ENCODE measurements at places on chromosomes 6 and 20.

GRCh38 chr6:2956930-2957685 lies 14.3 kb downstream of the SERPINB6 start:
- DNase-seq, result no peak

DNA sequence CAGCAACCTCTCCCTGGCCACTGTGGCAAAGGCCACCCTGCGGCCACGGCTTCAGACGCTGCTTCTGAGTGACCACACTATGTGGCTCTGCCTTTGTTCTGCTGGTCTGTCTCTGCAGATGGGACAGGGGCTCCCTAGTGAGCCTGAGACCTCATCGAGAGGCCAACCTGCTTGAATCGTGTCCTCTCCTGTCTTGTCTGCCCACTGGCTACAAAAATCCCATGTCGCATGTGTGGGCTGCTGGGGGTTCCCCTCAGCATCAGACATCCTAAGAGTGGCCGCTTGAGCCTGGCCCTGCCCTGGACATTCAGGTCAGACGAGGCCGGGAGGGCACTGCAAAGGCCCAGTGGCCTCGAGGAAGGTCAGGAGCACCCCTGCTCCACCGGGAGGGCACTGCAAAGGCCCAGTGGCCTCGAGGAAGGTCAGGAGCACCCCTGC lies 222.9 kb downstream of the DLL1 start:
- DNase-seq, result no peak

- DNase-seq, result no peak
These were observed 20.4 kb downstream of the PROCR start for GRCh38 chr20:35192118-35192872.

DNA sequence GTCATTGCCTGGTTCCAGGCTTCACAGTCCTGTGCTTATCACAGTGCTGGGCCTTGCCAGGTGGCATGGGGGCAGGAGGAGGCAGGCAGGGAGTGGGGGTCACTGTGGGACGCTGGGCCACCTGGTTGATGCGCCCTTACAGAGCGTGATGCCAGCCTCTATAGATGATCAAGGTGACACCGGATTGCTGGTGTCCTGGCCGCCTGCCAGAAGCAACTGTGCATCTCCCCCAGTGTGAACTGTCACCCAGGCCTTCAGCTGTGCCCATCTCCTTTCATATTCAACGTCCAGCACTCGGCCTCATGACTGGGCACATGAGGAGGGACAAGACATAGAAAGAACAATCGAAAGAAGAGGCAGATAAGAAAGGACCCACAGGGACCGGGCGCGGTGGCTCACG lies 318.9 kb downstream of the TAF4 start:
- DNase-seq, result no peak

DNA sequence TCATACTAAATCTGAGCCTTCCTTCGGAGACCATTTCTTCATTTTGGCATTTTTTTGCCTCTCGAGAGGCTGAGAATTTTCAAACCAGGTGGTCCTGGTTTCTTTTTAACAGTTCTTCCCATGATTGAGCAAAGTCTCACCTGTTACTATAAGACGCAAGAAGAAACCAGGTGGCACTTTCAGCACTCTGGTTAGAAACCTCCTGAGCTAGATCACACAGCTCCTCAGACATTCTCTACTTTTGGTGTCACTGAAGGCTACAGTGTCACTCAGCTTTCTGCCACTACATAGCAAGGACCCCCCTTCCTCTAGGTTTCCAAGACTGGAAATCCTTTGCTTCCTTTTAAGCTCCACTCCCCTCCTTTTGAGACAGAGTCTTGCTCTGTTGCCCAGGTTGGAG lies 7.3 kb downstream of the IFNGR1 start:
- no peak for DNase-seq

DNA sequence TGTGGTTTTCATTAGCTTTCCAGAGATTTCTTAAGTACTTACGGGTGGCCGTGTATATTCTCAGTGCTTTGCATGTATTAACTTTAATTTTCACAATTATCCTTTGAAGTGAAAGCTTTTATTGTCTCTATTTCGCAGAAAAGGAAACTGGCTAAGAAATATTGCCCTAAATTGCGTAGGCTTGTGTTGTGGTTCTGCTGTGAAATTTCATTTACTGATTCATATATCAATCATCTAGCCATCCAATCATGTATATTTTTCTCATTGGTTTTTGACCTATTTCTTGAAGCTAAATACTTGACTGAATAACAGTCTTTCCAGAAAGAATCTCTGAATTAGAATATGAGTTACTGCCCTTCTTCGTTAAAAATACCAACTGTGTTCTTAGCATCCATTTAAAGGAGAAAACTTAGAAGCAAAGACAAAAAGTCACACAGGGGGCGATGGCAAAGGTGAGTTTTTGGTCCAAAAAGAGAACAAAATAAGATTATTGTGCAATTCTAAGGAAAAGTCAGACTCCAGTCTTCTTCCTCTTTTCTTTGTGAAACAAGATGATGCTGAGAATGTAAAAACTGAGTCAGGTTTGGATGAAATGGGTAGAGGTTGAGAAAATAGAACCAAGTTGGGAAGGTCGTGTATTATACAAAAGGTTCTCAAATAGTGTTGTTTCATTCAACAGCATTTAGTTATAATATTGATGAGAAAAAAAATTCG lies 1.4 kb downstream of the CYB5R4 start:
- DNase-seq, result no peak

GRCh38 chr20:50541606-50542041 lies 31.4 kb downstream of the PTPN1 start:
- no peak for DNase-seq

DNA sequence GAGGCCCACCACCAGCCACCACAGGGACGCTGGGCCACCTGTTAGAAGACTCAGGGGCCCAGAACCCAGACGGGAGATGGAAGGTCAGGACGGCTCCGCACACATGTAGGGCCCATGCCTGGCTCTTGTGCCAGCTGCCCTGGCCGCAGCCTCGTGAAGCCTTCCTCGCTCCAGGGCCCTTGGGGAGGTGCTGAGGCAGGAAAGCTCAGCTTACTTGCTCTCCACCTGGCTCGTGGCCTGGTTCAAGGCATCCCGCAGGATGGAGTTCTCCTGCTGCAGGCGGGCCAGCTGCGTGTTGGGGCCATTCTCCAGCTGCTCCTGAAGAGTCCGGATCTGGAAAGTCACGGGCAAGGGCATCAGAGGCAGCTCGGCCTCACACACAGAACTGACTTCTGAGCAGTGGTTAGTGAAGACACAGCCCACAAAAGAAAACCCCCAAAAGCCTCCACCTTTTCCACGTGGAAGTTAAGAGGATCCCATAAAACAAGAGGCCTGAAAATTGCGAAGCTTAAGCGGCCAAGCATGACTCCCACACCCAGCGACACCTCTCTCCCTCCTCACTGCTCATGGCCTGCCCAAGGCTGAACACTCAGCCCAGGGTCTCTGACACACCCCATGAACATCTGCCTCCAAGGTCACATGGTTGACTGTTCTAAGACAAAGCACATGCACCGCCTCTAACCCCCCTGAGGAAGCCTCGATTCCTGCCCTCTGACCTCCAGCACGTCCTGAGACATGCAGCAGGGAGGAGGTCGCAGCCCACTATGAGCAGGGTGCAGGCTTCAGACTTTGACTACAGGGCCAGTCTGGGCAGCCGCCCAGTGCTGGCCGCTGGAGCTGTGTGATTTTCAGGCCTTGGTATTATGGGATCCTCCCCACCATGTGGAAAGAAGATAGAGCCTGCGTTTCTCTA lies 46.5 kb downstream of the RRBP1 start:
- DNase-seq, result no peak

GRCh38 chr6:107830060-107830459 lies 5.9 kb upstream of the SCML4 start:
- no peak for DNase-seq

- DNase-seq, result no peak
These were observed 4.1 kb downstream of the ADAM33 start for GRCh38 chr20:3677733-3678132.

DNA sequence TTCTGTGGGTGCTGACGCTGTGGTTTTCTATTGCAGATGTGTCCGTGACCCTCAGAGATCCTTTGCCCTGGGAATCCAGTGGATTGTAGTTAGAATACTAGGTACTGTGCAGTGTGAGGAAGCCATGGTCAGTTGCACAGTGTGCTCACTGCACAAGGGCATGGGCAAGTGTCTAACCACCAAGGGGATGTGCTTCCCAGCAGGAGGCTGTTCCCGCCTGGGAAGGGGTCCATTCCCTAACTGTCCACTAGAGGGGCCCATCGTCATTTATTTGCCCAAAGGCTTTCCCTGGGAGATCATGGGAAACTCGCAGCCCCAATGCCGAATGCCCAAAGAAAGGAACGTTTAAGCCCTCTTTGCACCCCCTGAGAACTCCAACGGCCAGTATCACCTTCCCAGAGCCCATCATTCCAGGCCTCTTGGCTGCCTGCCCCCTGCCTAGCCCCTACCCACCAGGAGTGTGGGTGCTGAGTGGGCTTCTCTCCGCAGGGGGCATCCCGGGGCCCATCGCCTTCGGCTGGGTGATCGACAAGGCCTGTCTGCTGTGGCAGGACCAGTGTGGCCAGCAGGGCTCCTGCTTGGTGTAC lies 26.2 kb downstream of the SLCO4A1 start:
- no peak for DNase-seq

GRCh38 chr20:63658749-63659187 lies 656 bp downstream of the RTEL1 start:
- peak; percentile 29 for DNase-seq

GRCh38 chr6:6748001-6748400 lies 159.5 kb downstream of the LY86 start:
- DNase-seq, result no peak

DNA sequence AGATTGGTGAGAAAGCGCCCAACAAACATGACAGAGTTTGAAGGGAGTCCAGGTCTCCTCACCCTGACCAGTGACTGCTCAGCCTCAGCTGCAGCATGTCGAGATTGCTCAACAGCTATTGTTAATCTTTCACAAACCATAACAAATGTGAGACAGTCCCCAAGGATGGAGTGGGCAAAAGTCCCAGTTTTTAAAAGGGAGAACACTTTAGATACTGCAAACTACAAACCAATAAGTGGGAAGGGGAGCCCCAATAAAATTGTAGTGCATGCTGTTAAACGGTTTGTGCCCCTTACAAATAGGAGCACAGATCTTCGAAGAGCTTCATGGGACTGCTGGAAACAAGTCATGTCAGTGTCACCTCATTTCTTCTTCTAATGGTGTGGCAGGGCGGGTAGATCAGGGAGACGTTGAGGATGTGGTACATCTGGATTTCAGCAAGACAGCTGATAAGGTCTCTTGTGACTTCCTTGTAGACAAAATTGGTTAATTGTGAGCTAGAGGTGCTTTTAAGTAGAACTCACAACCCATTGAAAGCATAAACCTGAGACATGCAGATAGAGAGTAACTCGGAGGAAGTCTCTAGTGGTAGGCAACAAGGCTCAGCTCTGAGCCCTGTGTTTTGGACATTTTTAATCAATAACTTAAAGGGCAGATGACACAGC lies 134.0 kb upstream of the ARMC2 start:
- no peak for DNase-seq

DNA sequence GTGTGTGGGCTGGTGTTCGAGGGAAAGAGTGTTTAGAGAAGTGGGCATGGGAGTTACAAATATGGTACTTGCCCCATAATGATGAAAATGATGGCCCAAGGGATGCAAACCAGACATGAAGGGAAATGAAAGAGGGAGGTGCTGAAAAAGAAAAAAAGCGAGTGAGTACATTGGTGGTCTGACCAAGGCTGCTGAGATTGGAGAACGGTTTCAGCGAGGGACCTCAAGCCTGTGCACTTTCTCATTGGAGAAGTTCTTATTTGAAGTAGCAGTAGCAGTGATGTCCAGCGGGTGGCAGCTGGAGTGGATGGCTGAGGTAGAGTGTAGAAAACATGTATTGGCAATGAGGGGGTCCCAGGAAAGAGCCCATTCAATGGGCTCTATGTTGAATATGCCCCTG lies 54.8 kb downstream of the TNFAIP3 start:
- DNase-seq, result no peak

DNA sequence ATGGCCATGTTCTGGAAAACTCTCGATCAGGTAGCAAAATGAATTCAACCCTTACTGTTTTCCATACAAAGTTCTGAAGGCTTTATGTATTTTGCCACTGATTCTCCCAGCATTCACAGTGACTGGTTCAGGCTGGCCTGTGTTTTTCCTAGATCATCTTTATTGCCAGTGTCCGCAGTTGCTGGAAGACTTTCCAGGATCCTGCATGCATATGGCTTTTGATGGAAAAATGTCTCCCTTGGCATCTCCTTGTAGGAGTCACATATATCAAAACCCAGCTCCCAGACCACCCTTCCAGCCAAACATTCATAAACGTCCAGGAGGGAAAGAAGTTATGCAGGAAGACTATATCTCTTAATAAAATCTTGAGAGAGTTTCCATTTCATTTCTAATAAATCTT lies 588.8 kb downstream of the MAFB start:
- no peak for DNase-seq

- no peak for DNase-seq
These were observed 9.5 kb downstream of the PXDC1 start for GRCh38 chr6:3742076-3742425.

DNA sequence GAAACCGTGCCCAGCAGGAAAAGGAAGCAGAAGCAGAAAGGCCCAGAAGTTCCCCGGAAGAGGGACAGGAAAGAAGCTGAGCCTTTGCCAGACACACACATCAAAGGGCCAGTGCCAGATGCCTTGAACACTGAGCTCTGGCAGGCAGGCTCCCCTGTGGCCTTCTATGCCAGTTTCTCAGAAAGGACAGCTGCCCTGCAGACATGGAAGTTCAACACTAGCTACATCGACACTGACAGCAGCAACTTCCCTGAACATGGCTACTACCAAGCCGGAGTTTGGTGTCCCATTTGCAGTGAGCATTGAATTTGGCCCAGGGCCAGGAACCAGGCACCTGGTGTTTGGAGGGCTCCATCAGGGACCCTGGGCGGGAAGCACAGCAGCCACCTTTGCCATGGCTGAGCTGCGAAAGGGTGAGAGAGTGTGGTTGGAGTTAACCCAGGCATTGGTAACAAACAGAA lies 8.0 kb upstream of the RAET1E start:
- DNase-seq, result no peak

Data from activated naive CD8-positive, alpha-beta T cell treated with anti-CD3 and anti-CD28 coated beads for 36 hours (primary cell).